GM23248 (cell line): ENCODE measurements at places on chromosomes 1 and 21.

GRCh38 chr1:54887665-54888071, 673 bp upstream of the DHCR24 start:
- no peaks in the 10 kb centered on the region for H3K36me3 ChIP-seq
- H3K27ac ChIP-seq: no peak overlapping the region
- peaks cover 34% of the 10 kb centered on the region for H3K4me1 ChIP-seq
- peak overlapping the region; percentile 75 for H3K4me3 ChIP-seq

DNA sequence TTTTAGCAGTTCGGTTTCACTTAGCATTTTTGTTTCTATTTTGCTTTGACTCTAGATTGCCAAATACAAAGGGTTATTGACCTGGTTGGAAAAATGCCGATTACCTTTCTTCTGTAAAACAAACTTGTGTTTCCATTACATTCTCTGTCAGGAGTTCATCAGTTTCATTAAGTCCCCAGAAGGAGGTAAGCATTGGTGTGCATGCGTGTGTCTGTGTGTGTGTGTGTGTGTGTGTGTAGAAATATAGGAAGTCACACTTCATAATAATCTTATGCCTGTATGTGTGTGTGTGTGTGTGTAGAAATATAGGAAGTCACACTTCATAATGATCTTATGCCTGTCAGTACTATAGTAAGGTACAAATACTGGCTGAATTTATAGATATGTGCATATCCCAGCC, 10.0 kb downstream of the RGSL1 start:
- H3K4me1 ChIP-seq: no peaks in the 10 kb centered on the region
- H3K36me3 ChIP-seq: no peaks in the 10 kb centered on the region
- no peak for DNase-seq
- H3K4me3 ChIP-seq: no peak overlapping the region
- peaks cover 9% of the 10 kb centered on the region; the same call in 1 of the 2 replicates for H3K27me3 ChIP-seq

- no peaks in the 10 kb centered on the region for H3K36me3 ChIP-seq
- H3K27ac ChIP-seq: no peak overlapping the region
- H3K4me3 ChIP-seq: no peak overlapping the region
- no peaks in the 10 kb centered on the region for H3K27me3 ChIP-seq
- peaks cover 35% of the 10 kb centered on the region for H3K4me1 ChIP-seq
Observed at GRCh38 chr1:55714230-55714629, 499.1 kb upstream of the USP24 start.

DNA sequence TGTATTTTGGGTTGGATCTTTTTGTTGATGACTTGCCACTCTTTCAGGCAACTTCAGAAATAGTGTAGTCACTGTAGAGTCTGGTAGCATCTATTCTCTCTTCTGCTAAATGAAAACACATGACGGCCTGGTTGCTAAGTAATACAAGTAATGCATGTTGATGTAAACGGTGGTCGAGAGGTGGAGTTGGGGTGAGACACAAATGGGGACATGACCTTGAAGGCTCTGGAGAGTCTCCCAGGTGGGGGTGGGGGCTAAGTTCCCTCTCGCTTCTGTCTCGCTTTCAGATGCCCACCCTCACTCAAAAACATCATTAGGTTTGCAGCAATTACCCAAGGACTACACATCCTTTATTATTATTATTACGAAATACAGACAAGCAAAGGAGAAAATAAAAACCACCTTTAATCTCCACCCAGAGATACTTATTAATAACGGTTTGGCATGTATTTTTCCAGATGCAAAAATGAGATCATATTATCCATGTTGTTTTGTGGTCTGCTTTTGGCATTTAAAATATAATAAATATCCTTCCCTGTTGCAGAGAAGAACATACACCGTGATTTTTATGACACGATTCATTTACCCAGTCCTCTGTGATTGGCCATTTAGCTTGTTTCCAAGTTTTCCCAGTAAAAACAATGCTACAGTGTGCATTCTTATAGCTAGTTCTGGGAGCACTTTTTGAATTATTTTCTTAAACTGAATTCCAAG, 138.1 kb downstream of the MIS18A start:
- peaks cover 4% of the 10 kb centered on the region for H3K4me1 ChIP-seq
- no peak overlapping the region for H3K4me3 ChIP-seq
- DNase-seq: peak; percentile 29

GRCh38 chr1:183353597-183353996, 64.6 kb downstream of the NMNAT2 start:
- no peak overlapping the region for H3K27ac ChIP-seq
- H3K4me1 ChIP-seq: peaks cover 3% of the 10 kb centered on the region; the same call in 1 of the 2 replicates
- H3K36me3 ChIP-seq: no peaks in the 10 kb centered on the region
- peaks cover 22% of the 10 kb centered on the region for H3K27me3 ChIP-seq

DNA sequence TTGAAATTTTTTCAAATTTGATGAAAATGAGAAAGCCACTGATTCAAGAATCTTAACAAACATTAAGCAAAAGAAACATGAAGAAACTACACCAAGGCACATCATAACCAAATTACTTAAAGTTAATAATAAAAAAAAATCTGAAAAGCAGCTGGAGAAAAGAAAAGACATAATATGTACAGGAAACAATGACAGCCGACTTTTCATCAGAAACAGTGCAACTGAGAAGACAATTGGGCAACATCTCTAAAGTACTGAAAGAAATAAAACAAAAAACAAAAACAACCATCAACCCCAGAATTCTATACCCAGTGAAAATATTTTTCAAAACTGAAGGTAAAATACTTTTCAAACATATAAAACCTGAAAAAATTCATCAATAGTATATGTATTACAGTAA, 73.8 kb upstream of the DMRTA2 start:
- DNase-seq: peak; percentile 43
- no peak overlapping the region for H3K27ac ChIP-seq
- no peaks in the 10 kb centered on the region for H3K27me3 ChIP-seq
- H3K36me3 ChIP-seq: peaks cover 11% of the 10 kb centered on the region; the same call in 1 of the 2 replicates

GRCh38 chr1:186967656-186968394, 139.1 kb downstream of the PLA2G4A start:
- peak; percentile 74 for DNase-seq
- H3K36me3 ChIP-seq: no peaks in the 10 kb centered on the region
- H3K4me3 ChIP-seq: no peak overlapping the region

DNA sequence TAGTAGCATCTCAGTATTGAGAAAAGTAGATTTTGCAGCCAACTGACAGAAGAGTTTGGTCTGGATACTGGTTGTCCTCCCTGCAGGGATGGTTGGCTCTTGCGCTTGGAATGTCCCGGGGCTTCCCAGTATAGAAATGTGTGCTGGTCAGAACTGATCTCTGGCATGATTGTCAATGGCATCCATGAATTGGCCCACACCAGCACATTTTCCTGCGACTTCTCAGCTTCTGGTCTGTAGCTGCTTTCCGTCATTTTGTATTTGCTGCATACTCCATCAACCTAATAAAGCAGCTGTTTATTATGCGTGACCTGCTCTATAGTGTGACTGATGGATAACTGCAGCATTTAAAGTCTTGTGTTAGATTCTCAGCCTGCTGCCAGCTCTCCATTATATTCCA, 203.7 kb downstream of the S1PR1 start:
- no peak for DNase-seq
- H3K4me3 ChIP-seq: no peak overlapping the region
- H3K27ac ChIP-seq: no peak overlapping the region
- H3K4me1 ChIP-seq: no peaks in the 10 kb centered on the region
- no peaks in the 10 kb centered on the region for H3K36me3 ChIP-seq

- H3K27me3 ChIP-seq: peaks cover 5% of the 10 kb centered on the region; the same call in 1 of the 2 replicates
- no peak overlapping the region for H3K4me3 ChIP-seq
- no peak for DNase-seq
- H3K4me1 ChIP-seq: no peaks in the 10 kb centered on the region
Observed at GRCh38 chr21:36512971-36513370, 33.0 kb upstream of the CLDN14 start.

GRCh38 chr1:62397301-62397700, 39.5 kb upstream of the USP1 start:
- no peaks in the 10 kb centered on the region for H3K36me3 ChIP-seq
- no peak overlapping the region for H3K27ac ChIP-seq
- no peak for DNase-seq
- H3K4me3 ChIP-seq: no peak overlapping the region

DNA sequence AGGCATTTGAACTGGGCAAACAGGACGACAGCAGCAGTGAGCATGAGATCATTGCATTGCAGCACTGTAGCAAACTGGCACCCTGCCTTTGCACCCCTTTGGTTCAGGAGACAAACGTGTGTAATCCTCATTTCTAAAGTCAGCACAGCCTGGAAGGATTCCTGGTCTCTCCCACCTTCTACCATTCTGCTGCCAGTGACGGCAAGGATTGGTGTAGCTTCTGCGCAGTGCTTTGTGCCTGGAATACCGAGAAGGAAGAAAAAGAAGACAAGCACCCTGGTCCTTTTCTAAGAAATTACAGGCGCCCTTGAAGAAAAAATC, 805.3 kb downstream of the USP25 start:
- H3K36me3 ChIP-seq: no peaks in the 10 kb centered on the region
- H3K27me3 ChIP-seq: no peaks in the 10 kb centered on the region
- peak; percentile 92 for DNase-seq
- peak overlapping the region; percentile 74 for H3K4me3 ChIP-seq
- peak overlapping the region; percentile 85 for H3K27ac ChIP-seq

DNA sequence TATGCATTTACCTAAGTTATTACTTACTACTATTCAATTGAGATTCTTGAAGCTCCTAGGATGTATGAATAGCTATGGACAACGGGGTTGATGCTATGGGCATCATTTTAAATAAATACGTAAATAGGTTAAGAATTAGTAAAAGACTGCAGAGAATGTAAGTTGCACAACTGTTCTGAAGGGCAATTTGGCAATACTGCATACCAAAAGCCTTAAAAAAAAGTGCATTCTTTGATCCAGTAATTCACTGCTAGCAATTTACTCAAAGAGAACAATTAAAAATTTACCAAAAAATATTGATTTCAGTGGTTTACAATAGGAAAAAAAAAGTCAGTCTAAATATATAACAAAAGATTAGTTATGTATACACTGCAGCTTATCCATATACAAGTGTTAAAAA, 3.5 kb downstream of the ARPC5 start:
- peak; percentile 80 for DNase-seq
- H3K27me3 ChIP-seq: no peaks in the 10 kb centered on the region
- peak overlapping the region; percentile 79 for H3K27ac ChIP-seq
- peak overlapping the region; percentile 96 for H3K4me3 ChIP-seq
- H3K4me1 ChIP-seq: peaks cover 46% of the 10 kb centered on the region

DNA sequence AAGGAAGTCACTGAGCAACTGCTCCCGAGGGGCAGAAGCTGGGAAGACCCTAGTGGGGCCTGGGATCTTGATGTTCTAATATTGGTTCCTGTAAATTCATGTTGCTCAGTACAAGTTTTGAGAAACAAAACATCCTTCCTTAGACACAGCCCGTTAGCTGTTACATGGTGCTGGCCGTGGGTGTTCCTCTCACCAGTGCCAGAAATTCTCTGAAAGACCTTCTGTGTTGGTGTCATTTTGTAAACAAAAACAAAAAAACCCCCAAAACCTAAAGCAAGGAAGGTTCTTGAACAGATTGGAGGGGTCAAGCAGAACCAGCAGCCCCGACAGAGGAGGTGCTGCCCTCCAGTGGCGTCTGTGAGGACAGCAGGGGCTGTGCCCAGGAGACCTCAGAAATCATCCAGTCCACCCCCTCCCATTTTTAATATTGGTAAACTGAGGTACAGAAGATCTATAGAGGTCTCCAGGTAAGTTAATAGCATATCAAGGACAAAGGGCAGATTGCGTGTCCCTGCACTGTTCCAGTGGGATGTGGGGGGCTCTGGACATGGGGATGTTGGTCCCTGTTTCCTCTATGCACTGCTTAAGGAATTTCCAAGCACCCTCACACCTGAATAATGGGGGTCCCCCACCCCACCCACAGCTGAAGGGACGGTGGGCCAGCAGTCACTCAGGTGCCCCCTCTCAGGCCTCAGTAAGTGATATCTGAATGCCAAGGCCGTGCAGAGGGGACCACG, 38.2 kb downstream of the SLC2A7 start:
- no peaks in the 10 kb centered on the region for H3K36me3 ChIP-seq
- H3K4me3 ChIP-seq: no peak overlapping the region

DNA sequence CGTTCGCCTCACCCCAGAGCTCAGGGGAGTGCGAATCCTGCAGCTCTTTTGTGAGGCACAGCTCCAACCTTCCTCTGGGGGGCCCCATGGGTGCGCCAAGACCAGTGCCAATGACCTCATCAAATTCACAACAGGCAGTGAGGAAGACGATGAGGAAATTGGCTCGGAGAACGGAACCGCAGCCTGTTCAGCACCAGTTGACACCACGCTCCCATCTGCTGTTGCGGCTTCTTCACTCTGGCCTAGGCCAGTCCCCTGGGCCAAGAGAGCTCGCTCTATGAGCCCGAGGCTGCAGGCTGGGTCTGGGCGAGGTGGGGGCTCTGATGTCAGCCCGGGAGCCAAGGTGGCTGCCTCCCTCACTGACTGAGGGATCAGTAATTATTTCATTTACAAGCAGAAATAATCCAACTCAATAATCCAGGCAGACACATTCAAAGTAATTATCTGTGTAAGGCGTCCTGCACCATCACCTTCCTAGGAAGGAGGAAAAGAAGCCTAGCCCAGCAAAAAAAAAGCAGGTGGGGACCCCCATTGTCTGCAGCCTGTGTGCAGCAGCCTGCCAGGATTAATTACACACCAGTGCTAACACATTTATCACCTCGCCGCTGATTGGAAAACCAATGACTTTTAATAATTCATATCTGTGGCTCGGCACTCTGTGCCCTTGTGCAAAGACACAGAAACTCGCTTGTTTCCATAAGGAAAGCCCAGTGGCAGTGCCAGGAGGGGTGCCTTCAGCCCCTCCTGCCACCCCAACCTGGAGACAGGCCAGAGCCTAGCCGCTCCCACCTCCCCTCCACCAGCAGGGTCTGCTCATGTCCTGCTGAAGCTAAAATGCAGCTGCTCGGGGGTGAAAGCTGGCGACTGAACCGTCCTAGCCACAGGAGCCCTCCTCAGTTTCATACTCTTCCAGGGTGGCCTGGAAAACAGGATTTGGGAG, 1.9 kb downstream of the PLEKHA6 start:
- no peaks in the 10 kb centered on the region for H3K27me3 ChIP-seq
- DNase-seq: no peak
- H3K4me1 ChIP-seq: peaks cover 7% of the 10 kb centered on the region
- no peak overlapping the region for H3K27ac ChIP-seq

GRCh38 chr1:59232216-59232615, 64.7 kb upstream of the FGGY start:
- peaks cover 9% of the 10 kb centered on the region; the same call in 1 of the 2 replicates for H3K4me1 ChIP-seq
- H3K36me3 ChIP-seq: no peaks in the 10 kb centered on the region
- H3K27me3 ChIP-seq: no peaks in the 10 kb centered on the region
- H3K4me3 ChIP-seq: no peak overlapping the region
- no peak for DNase-seq
- no peak overlapping the region for H3K27ac ChIP-seq

GRCh38 chr1:170166518-170167180, 20.9 kb downstream of the NTMT2 start:
- DNase-seq: no peak
- peaks cover 22% of the 10 kb centered on the region for H3K4me1 ChIP-seq
- H3K4me3 ChIP-seq: no peak overlapping the region
- no peaks in the 10 kb centered on the region for H3K36me3 ChIP-seq
